Naive thymus-derived CD4-positive, alpha-beta T cell (primary cell): ENCODE measurements at places on chromosomes 5 and 9.

GRCh38 chr5:137633896-137634295 lies 102.0 kb downstream of the KLHL3 start:
- no peak overlapping the region for H3K4me3 ChIP-seq
- no peaks in the 10 kb centered on the region for H3K36me3 ChIP-seq
- DNase-seq, result no peak
- no peak overlapping the region for H3K27ac ChIP-seq
- no peaks in the 10 kb centered on the region for H3K4me1 ChIP-seq

DNA sequence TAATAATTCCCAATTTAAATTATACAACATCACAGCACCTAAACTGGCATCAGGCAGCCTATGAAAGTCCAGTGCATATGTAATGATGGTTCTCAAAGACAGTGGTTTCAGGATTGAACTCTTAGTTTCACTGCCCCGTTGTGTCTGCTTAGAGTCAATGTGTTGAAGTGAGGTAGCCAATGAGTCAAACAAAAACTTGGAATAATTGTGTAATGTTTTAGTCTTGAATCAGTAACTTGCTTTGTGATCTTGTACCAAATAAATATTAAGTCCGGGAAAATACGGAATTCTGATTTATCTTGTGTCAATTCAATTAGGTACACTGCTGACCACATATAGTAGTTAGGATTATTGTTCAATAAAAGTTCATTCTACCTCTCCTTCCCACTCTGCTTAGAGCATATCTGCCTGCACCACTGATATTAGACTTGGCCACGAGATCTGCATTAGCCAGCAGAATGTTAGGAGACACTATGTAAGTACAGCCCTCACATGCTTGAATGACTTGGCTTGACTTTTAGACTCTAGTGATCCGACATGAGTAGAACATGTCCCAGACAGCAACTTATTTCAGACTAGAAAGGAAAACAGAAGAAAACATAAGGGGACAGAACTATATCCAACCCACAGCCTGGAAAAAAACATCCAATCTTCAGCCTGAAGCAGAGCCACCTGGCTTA lies 441.5 kb upstream of the PTGER4 start:
- H3K4me1 ChIP-seq, result no peaks in the 10 kb centered on the region
- no peaks in the 10 kb centered on the region for H3K27me3 ChIP-seq
- no peaks in the 10 kb centered on the region for H3K36me3 ChIP-seq

DNA sequence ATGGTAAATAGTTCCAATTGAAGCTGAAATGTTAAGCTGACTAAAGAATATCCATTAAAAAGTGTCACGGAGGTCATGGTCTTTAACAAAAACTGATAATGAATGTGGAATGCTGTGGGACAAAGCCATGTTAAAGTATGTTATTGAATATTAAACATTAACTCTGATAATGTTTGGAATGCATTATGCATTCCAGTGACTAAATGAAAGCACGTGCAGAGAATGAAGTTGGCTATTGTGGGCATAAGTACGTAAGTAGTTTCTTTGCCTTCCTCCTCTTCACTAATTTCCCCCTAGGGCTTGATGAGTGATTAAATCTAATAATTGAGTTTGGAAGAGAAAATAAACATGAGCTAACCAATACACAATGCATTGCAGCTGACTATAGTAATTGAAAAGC lies 640.4 kb upstream of the CDH10 start:
- H3K4me1 ChIP-seq, result no peaks in the 10 kb centered on the region
- H3K27ac ChIP-seq, result no peak overlapping the region
- H3K4me3 ChIP-seq, result no peak overlapping the region
- DNase-seq, result no peak
- no peaks in the 10 kb centered on the region for H3K27me3 ChIP-seq
- no peaks in the 10 kb centered on the region for H3K36me3 ChIP-seq

- no peaks in the 10 kb centered on the region for H3K27me3 ChIP-seq
- H3K4me3 ChIP-seq, result no peak overlapping the region
- no peak overlapping the region for H3K27ac ChIP-seq
- DNase-seq, result no peak
These were observed 20.1 kb downstream of the SREK1 start for GRCh38 chr5:66164044-66164790.

GRCh38 chr5:71924980-71925379 lies 182.3 kb upstream of the MAP1B start:
- H3K36me3 ChIP-seq, result no peaks in the 10 kb centered on the region
- H3K4me1 ChIP-seq, result no peaks in the 10 kb centered on the region
- no peaks in the 10 kb centered on the region for H3K27me3 ChIP-seq
- DNase-seq, result no peak
- H3K4me3 ChIP-seq, result no peak overlapping the region

- no peaks in the 10 kb centered on the region for H3K36me3 ChIP-seq
- DNase-seq, result no peak
- H3K27me3 ChIP-seq, result no peaks in the 10 kb centered on the region
- no peak overlapping the region for H3K27ac ChIP-seq
- H3K4me3 ChIP-seq, result no peak overlapping the region
- H3K4me1 ChIP-seq, result no peaks in the 10 kb centered on the region
These were observed 170.1 kb downstream of the GABBR2 start for GRCh38 chr9:98538626-98539031.

DNA sequence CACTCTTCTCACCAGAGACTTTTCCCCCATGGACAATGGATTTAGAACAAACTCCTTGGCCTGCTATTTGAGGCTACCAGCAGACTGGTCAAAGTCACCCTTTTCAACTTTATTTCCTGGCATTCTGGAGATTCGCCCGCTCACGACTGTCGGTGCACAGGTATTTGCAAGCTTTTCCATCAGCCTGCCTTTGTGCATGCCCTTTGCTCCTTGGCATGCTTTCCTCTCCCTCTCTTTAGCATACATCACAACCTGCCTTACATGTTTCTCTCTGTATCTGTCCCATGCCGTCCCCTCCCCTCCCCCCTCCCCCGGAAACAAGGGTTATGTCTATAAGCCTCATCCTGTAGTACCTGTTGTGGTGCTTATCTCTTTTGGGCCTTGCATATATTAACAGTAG lies 257.1 kb downstream of the AOPEP start:
- no peak overlapping the region for H3K27ac ChIP-seq
- H3K4me3 ChIP-seq, result no peak overlapping the region
- peaks cover 4% of the 10 kb centered on the region for H3K36me3 ChIP-seq
- peaks cover 7% of the 10 kb centered on the region for H3K4me1 ChIP-seq
- no peak for DNase-seq

DNA sequence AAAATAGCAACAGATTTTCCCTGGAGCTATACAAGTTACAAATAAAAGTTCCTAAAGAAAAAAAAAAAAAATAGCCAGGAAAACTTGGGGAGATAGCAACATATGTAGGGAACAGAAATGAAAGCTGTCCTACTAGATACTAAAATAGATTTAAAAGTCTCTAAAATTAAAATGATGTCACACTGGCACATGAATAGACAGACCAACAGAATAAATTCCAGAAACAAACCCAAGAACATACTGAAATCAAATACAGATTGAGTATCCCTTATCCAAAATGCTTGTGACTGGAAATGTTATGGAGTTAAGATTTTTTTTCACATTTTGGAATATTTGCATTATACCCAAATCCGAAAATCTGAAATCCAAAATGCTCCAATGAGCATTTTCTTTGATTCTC lies 23.8 kb downstream of the GOLPH3 start:
- H3K36me3 ChIP-seq, result no peaks in the 10 kb centered on the region
- H3K27me3 ChIP-seq, result no peaks in the 10 kb centered on the region
- no peak overlapping the region for H3K4me3 ChIP-seq

DNA sequence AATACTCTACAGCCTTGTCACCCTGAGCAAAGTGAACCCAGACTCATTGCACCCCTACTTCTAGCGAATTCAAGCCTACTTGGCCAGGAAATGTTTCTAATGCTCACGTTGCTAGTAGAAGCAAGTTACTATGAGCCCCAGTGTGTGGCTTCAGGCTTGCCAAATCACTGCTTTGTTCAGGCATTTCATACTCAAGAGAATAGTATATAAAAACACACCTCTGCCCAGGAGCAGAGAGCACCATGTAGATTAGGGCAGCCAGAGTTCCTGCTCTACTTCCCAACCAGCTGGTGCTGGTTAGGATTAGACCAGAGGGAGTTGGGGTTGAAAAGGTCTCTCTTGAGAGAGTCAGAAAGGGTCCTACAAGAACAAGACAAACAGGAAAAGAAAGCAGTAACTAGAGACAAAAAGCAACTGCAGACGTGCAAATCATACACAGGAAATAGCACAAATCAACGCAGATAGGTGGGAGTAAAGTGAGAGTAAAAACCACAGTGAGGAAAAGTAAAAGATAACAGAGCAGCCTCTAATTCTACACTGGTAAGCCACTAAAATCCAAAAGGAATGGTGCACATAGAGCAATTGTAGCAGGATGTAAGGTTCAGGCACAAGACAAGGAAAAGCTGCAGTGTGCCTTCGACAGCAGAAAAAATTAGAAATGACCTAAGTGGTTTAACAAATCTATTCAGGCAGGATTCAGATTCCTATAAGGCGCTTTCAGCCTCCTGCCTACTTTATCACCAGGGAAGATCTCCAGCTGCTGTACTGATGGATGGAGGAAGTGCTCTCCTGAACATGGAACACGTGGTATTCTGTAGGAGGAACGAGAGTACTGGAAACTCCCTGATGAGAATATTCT lies 49.6 kb upstream of the KIF2A start:
- peak overlapping the region; percentile 23 for H3K4me3 ChIP-seq
- peak; percentile 64 for DNase-seq
- H3K27me3 ChIP-seq, result no peaks in the 10 kb centered on the region
- no peaks in the 10 kb centered on the region for H3K36me3 ChIP-seq
- H3K4me1 ChIP-seq, result peaks cover 12% of the 10 kb centered on the region

GRCh38 chr9:2663461-2664173 lies 42.0 kb downstream of the VLDLR start:
- no peak for DNase-seq
- H3K36me3 ChIP-seq, result no peaks in the 10 kb centered on the region
- H3K27ac ChIP-seq, result no peak overlapping the region
- no peak overlapping the region for H3K4me3 ChIP-seq
- H3K4me1 ChIP-seq, result no peaks in the 10 kb centered on the region

DNA sequence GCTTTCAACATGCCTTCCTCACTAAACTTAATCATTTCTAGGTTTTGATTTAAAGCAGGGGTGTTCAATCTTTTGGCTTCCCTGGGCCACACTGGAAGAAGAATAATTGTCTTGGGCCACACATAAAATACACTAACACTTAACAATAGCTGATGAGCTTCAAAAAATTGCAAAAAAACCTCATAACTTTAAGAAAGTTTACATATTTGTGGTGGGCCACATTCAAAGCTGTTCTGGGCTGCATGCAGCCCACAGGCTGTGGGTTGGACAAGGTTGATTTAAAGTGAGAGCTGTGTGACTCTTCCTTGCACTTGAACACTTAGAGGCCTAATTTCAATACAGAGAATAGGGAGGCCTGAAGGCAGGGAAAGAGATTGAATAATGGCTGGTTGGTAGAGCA lies 598.3 kb downstream of the EFNA5 start:
- H3K4me1 ChIP-seq, result no peaks in the 10 kb centered on the region
- no peaks in the 10 kb centered on the region for H3K36me3 ChIP-seq
- DNase-seq, result no peak
- no peak overlapping the region for H3K4me3 ChIP-seq
- no peak overlapping the region for H3K27ac ChIP-seq
- no peaks in the 10 kb centered on the region for H3K27me3 ChIP-seq

DNA sequence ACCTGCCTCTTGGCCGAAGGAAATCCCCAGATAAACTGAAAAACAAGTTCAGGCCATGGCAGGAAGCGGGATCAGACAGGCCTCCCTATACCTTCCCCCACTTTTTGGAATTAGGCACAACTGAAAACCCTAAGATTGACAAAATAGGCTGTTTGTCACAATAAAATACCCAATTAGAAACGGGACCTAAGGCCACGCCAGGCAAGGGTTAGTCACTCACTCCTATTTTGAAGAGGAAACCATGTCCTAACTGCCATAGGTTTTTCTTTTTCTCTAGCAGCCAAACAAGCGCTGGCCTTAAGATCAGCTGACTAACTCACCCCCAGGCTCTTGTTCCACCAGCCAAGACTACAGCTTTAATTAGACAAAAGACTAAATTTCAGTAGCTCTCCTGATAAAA lies 11.9 kb downstream of the FBP2 start:
- H3K27me3 ChIP-seq, result no peaks in the 10 kb centered on the region
- no peak overlapping the region for H3K27ac ChIP-seq
- H3K36me3 ChIP-seq, result no peaks in the 10 kb centered on the region
- no peak for DNase-seq
- H3K4me1 ChIP-seq, result peaks cover 9% of the 10 kb centered on the region

DNA sequence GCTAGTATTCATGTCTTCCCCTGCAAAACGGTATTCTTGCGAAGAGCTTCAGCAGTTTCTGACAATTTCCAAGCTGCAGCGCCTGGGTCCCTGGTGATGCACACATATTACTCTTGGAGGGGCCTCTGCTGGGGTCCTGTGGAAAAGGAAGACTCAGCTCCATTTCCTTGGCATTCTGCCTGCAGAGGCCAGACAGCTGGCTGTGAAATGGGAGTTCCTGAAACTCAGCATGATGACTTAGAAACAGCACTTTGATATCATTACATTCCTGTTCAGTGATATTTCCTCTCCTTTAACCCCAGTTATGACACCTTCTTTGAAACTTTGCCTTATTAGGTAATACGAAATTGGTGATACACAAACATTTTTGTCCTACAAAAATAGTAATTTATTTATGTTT lies 98.5 kb downstream of the APBA1 start:
- H3K27me3 ChIP-seq, result no peaks in the 10 kb centered on the region
- H3K36me3 ChIP-seq, result no peaks in the 10 kb centered on the region
- no peaks in the 10 kb centered on the region for H3K4me1 ChIP-seq

DNA sequence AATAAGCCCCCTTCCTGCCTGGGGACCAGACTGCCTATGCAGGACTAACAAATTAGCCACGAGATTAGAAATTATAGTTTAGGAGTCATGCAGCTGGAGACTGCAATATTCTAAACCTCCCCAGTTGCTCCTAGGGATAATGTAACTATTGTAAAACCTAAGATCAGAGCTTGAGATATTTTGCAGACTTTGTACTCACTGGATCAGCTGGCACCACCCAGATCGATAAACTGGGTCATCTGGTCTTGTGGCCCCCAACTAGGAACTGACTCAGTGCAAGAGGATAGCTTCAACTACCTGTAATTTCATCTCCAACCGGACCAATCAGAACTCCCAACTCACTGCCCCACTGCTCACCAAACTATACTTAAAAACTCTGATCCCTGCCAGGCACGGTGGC lies 38.2 kb downstream of the DNAJC21 start:
- no peak overlapping the region for H3K4me3 ChIP-seq
- DNase-seq, result no peak
- no peaks in the 10 kb centered on the region for H3K4me1 ChIP-seq

- no peaks in the 10 kb centered on the region for H3K27me3 ChIP-seq
- H3K4me1 ChIP-seq, result no peaks in the 10 kb centered on the region
- DNase-seq, result no peak
- no peak overlapping the region for H3K27ac ChIP-seq
These were observed 8.4 kb downstream of the UBTD2 start for GRCh38 chr5:172274951-172275753.

GRCh38 chr9:107342476-107343161 lies 59.5 kb downstream of the RAD23B start:
- H3K36me3 ChIP-seq, result no peaks in the 10 kb centered on the region
- H3K27ac ChIP-seq, result no peak overlapping the region
- H3K4me1 ChIP-seq, result no peaks in the 10 kb centered on the region
- H3K4me3 ChIP-seq, result no peak overlapping the region

GRCh38 chr9:98502311-98502975 lies 206.3 kb downstream of the GABBR2 start:
- no peak overlapping the region for H3K27ac ChIP-seq
- H3K4me1 ChIP-seq, result no peaks in the 10 kb centered on the region
- no peaks in the 10 kb centered on the region for H3K27me3 ChIP-seq
- H3K4me3 ChIP-seq, result no peak overlapping the region
